ENCODE measurements at places on chromosomes 1 and 21.

DNA sequence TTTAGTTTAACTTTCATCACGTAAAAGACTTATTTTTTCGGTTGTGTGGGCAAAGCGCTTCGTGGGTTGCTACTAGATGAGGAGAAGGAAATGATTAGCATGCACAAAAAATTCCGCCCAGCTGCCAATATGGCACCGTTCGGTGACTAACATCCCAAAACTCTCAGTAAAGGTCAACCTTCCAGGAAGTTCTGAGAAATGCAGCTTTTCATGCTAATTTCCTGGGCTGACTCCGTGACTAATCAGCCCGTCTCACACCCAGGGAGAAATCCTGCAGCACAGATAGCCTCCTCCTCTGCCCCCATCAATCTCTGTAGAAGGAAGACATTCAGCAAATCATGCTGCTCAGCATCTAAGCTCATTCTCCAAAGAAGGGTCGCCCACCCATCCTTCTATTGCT is 34.1 kb downstream of the TMCO4 start:
- no peak for DNase-seq

GRCh38 chr21:27805696-27806095 is 838.8 kb upstream of the ADAMTS5 start:
- no peak for DNase-seq

DNA sequence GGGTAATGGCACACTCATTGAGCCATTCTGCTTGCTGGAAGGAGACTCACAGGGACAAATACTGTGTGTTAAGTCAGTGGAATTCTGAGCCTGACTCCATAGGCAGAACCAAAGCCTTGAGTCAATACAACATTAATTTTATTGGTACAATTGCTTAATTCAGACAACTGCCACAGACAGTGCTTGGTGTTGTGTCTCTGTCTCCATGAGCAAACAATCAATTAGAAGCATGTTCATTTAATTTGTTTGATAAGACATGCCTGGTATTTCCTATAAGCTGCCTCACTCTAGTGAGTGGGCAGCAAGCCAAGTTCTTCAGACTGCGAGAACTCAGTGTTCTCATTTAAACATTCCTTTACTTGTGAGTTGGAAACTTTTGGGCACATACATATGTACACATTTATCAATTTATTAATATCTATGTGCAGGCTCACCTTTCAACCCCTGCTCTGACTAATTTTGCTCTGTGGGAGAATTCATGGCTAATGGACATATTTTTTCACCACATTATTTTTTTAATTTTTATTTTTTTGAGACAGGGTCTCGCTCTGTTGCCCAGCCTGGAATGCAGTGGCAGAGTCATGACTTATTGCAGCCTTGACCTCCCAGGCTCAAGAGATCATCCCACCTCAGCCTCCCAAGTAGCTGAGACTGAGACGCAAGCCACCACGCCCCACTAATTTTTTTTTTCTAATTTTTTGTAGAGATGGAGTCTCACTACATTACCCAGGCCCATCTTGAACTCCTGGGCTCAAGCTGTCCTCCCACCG is 4.5 kb upstream of the SRSF10 start:
- DNase-seq, result no peak

GRCh38 chr1:39153684-39154083 is 50.8 kb upstream of the MACF1 start:
- DNase-seq, result no peak

DNA sequence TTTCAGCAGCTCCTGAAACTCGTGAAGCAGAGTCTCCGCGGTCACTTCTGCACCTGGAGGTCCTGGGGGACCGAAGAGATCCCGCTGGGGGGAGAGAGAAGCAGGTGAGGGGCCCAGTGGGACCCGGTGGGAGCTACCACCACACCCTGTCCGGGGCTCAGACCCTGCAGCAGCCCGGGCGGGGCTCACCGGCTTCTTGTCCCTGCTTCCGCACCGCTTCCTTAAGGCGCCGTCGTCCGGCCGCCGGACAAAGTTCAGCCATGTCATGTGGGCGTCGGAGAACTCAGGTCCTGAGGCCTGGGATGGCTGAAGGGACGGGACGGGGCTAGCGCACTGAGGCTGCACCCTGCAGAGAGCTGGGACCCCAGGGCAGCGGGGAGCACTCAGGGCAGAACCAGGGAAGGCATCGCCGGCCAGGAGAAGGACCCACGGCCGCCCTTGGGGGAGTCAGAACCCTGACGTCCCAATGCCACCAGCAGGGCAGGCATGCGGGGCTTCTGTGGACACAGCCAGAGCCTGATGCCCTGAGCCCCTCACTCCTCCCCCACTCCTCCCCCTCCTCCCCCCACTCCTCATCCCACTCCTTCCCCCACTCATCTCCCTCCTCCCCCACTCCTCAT is 2.2 kb downstream of the C1QTNF12 start:
- DNase-seq, result no peak

GRCh38 chr1:248860007-248860406 is 1.1 kb upstream of the ZNF692 start:
- no peak for DNase-seq

DNA sequence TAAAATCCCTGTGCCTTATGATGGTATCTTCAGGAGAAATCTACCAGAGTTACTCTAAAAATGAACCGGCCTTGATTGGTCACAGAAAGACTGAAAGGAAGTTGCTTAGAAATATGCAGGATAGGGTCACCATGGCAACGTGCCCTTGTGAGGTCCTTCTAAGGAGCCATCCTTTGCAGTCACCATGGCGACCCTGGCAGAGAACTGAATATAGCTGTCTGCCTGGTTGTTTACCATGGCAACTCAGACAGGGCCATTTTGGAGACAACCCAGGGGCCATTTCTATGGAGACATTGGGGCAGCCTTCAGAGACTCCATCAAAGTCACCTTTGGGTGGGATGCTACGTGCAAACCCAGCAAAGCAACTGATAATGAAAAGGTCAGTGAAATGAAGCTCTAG is 43.0 kb downstream of the SNX7 start:
- DNase-seq, result no peak

GRCh38 chr1:111212634-111213335 is 12.3 kb upstream of the DENND2D start:
- DNase-seq, result no peak

DNA sequence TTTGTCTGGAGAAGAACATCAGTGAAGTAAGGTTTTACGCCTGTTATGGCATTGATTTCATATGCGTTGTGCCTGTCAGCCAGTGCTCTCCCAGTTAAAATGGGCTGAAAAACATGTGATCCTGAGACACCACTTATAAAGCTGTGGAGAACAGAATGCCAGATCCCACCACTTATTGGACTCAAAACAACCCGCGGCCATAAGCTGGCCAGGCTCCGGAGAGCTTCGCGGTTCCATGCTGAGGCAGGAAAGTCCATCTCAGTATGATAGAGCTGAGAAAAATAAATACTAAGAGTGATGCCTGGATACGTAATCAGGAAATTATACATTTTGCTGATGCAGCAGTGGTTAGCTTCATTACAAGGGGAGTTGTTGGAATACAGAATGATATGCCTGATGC is 5.1 kb downstream of the APOBEC4 start:
- no peak for DNase-seq

- DNase-seq, result no peak
These were observed 16.8 kb downstream of the IFFO2 start for GRCh38 chr1:18939398-18940302.

- DNase-seq, result no peak
These were observed 3.0 kb upstream of the OR2C3 start for GRCh38 chr1:247539215-247539614.

DNA sequence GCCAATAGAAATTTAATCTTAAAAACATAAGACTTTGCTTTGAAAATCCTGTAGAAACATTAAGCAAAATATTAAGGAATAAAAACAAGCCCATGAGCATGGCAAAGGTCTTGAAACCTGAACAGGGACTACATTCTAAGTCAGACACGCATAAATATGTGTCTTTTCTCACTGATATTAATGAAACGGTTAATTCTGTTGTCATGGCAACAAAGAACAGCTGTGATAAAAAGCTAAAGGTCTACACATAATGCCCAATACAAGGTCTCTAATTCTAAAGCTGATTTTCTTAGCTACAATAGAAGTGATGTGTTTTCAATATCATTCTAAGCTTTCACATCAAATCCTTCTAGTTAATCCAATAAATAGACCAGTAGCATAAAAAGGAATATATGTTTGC is 331.7 kb downstream of the PTBP2 start:
- DNase-seq, result no peak

GRCh38 chr1:109497449-109498160 is 3.7 kb downstream of the CYB561D1 start:
- DNase-seq, result no peak

DNA sequence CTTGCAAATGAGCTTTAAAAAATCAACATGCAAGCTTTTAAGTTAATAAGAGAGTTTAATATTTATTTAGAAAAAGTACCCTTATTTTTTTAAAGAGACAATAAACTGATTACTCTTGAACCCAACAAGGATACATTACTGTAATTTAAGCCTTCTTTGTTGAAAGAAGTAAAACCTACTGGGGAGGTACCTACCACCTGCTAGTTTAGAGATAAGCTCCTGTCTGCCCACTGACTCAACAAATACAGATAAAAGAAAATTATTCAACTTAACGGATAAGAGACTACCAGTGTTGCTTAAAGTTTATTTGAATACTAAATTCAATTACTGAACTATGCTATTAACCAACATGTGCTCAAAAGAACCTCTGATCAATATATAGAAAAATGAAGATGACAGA is 23.1 kb downstream of the USP24 start:
- DNase-seq, result no peak

GRCh38 chr1:162823231-162823630 is 32.7 kb downstream of the HSD17B7 start:
- no peak for DNase-seq

- DNase-seq, result no peak
These were observed 987.5 kb upstream of the NCAM2 start for GRCh38 chr21:20010691-20011200.

- no peak for DNase-seq
These were observed 202.6 kb downstream of the APP start for GRCh38 chr21:25967901-25968438.

- DNase-seq, result no peak
These were observed 26.2 kb downstream of the NEK2 start for GRCh38 chr1:211648980-211649934.

DNA sequence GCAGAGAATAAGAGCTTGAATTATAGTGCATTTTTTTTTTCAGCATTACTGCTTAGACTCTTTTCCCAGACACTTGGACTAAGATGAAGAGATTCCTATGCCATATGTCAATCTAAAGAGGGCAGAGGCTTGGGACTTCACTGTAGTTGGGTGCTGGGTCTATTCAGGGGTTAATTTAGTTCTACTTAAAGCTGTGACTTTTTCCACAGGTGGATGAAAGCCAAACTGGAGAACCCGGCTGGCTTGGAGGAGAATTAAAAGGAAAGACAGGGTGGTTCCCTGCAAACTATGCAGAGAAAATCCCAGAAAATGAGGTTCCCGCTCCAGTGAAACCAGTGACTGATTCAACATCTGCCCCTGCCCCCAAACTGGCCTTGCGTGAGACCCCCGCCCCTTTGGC is 104.8 kb downstream of the ATP5PO start:
- no peak for DNase-seq

DNA sequence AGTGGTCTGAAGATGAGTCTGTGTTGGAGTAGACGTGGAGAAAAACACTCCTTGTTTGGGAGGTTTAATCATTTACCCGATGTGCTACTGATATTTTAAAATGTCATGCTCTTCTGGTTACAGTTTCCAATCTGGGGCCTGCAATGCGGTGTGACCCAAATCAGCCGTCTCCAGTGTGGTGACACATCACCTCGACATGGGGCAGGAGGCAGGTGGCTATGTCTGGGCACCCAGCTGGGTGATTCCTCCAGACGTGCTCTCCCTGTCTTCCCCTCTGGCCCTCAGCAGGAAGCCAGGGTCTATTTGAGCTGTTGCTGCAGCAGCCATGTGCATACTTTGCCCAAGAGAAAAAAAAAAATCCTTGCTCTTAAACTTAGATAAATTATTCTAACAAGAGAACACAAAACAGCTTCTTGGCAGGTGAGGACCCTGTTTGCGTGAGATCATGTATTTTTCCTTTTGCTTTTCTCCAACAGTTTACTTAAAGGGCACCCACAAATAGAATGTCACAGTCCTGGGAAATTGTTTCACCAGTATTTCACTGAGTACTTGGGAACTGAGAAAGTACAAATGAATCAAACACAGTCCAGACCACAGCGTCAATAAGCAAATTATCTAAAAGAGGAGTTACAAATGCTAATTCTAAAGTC is 38.9 kb upstream of the MAP10 start:
- no peak for DNase-seq

- DNase-seq, result no peak
These were observed 7.2 kb downstream of the FBXO6 start for GRCh38 chr1:11671205-11671543.

- DNase-seq, result no peak
These were observed 23.0 kb upstream of the SYNC start for GRCh38 chr1:32725615-32725982.

DNA sequence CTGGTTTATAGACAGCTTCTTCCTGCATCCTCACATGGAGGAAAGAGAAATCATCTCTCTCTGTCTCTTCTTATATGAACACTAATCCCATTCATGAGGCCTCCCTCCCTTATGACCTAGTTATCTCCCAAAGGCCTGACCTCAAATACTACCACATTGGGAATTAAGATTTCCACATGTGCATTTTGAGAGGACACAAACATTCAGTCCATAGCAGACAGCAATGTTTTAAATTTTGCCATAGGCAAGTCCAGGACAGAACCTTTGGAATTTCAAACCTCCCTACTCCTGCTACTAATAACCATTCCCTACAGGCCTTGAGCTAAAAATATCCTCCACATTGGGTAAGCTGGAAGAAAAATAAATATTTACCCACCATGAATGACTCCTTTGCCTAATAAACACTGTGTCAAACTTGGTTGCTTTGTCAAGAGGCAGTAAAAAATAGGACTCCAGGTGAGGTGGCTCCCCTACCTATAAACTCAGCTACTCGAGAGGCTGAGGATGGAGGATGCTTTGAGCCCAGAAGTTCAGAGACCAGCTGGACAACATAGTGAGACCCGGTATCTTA is 113.7 kb downstream of the ZNF281 start:
- DNase-seq, result no peak
